ENCODE measurements at places on chromosomes 3 and 15.

DNA sequence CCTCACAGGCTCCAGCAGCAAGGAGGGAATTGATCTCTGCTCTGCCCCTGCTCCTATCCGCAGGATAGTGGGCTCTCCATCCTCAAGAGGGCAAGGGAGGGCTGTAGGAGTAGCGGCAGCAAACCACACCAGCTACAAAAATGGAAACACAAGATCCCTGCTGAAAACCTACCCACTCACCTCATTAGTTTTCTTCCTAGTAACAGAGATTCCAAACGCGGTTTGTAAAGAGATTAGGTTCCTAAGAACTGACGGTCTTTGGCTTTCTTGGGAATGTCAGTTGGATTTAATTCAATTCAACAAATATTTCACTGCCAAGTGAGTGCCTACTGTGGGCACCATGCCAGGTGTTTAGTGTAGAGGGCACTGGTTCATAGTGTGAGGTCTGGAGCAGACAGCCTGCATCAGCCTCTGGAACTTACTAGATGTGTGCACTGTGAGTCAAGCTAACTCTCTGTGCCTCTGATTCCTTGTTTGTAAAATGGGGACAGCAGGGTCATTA lies 84.7 kb downstream of the MRPL46 start:
- DNase-seq: no peak

- DNase-seq: no peak
These were observed 278.7 kb downstream of the NEK10 start for GRCh38 chr3:27090275-27091041.

DNA sequence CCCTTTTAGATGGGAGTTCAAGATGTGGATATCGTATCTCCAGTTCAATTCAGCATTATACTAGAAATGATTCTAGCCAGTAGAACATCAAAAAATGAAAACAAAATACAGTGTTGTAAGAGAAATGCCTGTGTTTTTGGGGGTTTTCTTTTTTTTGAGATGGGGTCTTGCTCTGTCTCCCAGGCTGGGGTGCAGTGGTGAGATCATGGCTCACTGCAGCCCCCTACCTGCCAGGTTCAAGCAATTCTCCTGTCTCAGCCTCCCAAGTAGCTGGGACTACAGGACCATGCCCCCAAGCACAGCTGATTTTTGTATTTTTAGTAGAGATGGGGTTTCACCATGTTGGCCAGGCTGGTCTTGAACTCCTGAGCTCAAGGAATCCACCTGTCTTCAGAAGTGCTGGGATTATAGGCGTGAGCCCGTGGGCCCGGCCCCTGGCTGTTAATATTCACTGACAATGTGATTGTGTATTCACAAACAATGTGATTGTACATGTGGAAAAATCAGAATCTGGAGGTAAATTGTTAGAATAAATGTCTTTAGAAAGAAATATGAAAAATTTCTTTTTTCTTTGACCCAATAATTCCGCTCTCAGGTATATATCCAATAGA lies 59.0 kb downstream of the ARIH1 start:
- no peak for DNase-seq

GRCh38 chr3:64355401-64355807 lies 130.1 kb upstream of the PRICKLE2 start:
- DNase-seq: no peak

DNA sequence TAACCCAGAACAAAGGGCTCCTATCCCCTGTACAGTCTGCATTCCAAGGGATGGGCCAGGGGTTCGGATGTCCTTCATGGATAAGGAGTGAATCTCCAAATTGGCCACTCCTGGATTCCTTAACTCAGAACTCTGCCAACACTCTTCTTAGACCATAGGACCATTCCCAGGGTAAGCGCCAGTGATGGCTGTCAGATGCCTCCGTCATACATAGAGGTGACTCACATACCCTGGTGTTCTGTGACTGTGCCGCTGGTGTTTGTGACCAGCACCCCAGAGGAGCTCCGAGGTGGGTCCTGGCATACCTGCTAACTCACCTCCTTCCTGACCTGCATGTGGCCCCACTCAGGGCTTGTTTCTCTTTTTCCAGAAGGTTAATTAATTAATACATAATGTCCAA lies 134.7 kb downstream of the KLF13 start:
- DNase-seq: no peak

DNA sequence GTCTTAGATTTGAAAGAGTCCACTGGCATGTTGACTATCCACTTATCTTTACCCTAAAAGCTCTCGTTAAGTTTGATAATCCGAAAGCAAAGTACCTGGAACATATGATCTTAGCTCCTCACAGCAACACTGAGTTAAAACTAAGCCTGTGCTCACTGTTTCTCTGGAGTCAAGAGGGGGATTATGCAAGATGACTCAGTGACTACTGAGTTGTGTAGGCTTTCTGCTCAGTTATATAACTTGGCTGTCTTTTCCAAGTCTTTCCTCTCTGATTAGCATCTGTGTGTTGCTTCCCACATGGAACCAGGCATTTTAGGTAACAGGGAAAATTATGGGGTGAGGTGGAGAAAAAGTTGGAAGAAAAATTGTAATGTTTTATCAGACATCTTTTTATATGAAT lies 31.2 kb upstream of the MYO5C start:
- no peak for DNase-seq

DNA sequence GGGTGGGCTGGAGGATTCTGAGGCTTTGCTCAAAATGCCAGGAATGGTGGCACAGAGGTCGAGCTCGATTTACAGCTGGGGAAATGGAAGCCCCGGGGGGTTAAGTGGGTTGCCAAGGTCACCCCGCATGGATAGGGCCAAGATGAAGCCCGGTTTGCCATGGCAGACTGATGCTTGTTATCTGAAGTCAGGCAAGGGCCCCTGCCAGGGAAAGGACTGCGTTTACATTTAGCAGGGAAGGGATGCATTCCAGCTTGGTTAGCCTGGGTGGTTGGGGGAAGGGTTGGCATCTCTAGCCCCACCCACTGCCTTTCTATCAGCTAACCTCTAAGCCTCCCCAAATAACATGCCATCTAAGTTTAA lies 79.0 kb downstream of the RPLP1 start:
- no peak for DNase-seq

- DNase-seq: no peak
These were observed 36.0 kb upstream of the CBLB start for GRCh38 chr3:105904678-105905284.

- no peak for DNase-seq
These were observed 508.7 kb downstream of the AGBL1 start for GRCh38 chr15:86588413-86588812.

DNA sequence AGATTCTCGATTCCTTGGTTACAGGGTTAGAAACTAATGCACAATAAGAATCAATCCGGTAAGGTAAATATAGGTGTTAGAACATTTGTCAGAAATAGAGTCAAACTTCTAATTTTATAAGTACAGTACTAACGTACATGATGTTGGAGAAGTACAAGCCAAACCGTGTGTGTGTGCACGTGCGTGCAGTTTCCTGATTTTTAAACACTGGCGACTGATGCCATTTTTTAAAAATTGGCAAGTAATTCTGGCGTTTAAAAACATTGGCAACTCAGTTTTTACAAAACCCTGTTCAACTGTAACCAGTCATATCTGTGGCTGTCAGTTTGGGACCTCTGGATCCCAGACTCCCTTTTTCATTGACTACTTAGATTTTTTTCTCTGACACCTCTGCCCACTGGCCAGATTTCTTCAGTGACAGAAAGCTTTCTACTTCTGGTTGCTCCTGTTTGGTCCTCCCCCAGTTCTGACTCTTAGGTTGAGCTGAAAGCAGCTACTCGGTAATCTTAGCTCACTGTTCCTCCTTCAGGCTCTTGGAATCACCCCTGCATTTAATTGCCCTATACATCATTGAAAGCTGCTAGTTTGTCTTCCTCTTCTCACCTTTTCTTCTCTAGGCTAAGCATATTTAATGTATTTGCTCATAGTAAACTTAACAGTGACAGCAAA lies 843 bp downstream of the ATG7 start:
- DNase-seq: no peak

DNA sequence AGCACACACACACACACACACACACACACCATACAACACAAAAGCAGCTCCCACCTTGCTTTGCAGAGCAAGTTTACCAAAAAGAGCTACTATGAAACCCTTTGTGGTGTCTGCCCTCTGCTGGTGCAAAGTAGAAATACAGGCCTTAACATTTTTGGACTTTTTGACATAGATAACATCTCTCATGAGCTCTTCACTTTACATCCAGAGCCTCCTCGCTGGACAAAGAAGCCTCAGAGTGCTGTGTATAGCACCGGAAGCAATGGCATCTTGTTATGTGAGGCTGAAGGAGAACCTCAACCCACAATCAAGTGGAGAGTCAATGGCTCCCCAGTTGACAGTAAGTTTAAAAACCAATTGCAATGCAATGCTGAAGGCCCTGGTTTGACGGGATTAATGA lies 157.9 kb downstream of the CHL1 start:
- DNase-seq: no peak

GRCh38 chr3:77256584-77257503 lies 216.9 kb downstream of the ROBO2 start:
- DNase-seq: no peak

DNA sequence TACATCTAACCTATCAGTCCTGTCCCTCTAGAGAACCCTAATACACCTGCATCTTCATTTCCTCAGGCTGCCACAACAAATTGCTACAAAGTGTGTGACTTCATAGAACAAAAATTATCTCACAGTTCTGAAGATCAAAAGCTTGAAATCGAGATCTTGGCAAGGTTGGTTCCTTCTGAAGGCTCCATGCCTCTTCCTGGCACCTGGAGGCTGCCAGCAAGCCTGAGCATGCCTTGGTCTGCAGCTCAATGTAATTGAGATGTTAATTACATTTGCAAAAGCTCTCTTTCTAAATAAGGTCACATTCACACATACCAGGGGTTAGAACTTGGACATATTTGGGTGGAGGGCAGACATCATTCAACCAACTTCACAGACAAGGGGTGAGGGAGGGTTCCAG lies 86.4 kb upstream of the ABHD17C start:
- no peak for DNase-seq

DNA sequence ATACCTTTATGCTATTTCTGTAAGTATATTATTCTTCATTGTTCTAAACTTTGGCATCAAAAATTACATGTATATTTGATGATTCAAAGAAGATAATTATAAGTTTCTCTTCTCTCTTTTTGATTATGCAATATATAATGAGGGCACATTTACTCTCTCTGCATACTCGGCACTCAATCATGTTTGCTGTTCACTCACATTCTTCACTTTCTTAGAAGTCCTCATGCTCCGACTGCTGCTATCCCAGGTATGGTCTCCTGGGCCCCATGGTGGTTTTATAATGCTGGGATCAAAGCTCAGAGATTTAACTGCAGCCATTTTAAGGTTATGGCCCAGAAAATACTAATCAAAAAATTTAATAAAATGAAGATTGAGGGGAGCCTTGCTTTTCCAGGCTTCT lies 529.7 kb upstream of the IL12A start:
- no peak for DNase-seq

GRCh38 chr15:83766339-83766738 lies 112.4 kb downstream of the ADAMTSL3 start:
- no peak for DNase-seq

- no peak for DNase-seq
These were observed 202.2 kb upstream of the BHLHE40 start for GRCh38 chr3:4776980-4777581.

DNA sequence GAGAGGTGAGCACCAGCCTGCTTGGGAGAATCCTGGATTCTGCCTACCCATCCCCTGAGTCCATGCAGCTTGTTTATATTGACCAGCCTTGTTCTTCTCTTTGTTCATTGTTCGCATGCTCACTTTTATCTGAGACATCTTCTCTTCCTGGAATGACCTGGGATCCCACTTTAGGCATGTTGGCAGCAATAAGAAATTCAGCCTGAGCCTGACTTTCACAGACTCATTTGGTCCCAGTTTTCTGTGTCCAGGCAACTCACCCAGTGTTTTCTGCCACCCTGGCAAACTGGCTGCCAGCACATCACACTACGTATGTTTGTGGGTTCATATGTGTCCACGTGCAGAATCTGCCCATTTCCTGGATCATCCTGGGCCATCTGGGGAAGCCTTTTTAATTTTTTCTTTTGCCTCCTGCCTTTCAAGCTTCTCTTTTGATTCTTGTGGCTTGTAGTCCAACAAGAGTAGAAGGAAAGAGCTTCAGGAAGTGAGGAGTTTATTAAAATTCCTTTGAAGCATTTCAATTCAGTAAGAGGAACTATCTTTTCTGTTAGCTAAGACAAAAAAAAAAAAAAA lies 199.9 kb downstream of the FNDC3B start:
- DNase-seq: no peak

- no peak for DNase-seq
These were observed 1.6 kb downstream of the BBX start for GRCh38 chr3:107524326-107524840.

DNA sequence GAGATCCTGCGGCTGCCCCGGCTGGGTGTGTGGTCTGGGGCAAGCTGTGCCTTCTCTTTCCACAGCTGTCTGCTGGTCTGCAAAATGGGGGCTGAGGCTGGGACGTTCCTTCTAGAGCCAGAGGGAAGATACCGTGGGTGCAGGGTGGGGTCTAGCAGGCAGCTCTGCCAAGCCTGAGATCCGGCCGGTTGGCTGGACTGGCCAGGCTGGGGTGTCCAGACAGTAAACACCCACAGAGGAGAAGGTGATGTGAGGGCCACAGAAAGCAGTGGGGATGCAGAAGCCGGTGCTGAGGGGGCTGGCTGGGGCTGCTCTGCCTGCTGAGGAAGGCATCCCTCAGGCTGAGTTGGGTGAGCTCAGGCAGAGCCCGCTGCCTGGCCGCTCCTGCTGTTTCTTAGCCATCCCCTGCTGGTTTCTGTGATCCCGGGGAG lies 46.1 kb downstream of the FBLN2 start:
- no peak for DNase-seq
